Kasumi-1 (cell line): ENCODE measurements at places on chromosomes 2 and 18.
A peak's percentile ranks its signal among the peaks of the same experiment; 100 is the strongest.

DNA sequence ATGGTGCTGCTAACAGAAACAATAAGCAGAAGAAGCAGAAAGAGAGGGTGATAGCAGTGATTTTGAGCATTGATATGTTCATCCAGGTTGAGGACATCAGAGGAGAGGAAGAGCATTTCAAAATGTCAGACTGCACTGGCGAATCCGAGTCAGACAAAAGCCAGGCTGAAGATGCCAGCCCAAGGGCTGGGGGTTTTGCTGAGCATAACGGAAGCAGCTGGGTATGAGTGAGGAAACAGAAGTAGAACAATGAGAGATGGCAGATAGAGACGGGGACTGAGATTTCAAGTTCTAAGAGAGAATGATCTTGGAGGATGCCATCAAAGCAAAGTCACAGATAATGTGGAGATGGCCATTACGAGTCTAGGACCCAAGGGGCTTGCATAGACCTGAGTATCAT lies 151.2 kb downstream of the RNF144A start:
- DNase-seq: no peak

DNA sequence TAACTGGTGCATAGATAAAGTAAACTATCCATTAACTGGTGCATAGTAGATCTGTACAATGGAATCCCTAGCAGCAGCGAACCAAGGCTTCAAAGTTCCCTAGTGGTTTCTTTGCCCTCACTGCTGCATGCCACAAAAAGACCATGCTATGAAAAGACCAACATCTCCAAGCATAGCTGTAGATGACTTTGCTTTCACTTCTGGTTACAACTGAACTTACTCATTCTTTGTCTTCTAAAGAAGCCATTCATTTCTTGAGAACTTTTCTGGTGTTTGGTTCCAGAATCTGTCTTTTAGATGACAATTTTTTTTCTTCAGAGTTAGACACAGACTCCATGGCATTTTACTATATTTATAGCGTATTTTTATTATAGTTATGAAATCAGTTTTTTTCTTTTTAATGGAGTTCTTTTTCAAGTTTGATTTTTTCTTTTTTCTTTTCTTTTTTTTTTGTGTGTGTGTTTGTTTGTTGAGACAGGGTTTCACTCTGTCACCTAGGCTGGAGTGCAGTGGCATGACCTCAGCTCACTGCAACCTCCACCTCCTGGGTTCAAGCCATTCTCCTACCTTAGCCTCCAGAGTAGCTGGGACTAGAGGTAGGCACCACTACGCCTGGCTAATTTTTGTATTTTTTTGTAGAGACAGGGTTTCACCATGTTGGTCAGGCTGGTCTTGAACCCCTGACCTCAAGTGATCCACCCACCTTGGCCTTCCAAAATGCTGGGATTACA lies 63.6 kb downstream of the SLC35F5 start:
- no peak for DNase-seq

GRCh38 chr2:33712674-33713073 lies 113.6 kb upstream of the FAM98A start:
- no peak for DNase-seq

DNA sequence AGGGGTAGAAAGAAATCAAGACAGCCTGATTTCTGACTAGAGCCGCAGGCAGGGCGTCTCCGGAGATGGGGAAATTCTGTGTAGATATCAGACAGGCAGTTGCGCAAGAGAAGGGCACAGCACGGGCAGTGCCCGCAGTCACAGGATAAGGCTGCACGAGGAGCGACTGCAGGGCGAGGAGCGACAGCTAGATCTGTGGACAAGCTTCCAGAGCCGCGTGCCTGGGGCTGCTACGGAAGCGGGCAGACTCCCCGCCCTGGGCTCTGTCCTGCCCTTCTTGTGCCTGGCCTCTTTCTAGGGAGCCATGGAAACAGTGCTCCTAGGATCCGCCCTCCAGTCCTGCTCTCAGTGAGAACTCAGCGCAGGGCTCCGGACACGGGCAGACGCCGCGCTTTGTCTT lies 12.6 kb downstream of the MC5R start:
- DNase-seq: peak; percentile 46

- no peak for DNase-seq
These were observed 137.0 kb upstream of the ATP5MC3 start for GRCh38 chr2:175318542-175318941.

DNA sequence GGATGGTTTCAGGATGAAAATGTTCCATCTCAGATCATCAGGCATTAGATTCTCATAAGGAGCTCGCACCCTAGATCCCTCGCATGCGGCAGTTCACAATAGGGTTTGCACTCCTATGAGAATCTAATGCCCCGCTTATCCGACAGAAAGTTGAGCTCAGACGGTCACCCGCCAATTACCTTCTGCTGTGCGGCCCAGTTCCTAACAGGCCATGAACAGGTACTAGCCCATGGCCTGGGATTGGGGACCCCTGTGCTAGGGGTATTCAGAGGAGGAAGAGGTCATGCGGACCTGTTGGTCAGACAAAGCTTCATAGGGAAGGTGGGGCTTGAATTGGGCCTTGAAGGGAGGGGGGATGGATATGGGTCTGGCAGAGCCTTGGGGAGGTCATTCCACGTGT lies 4.4 kb upstream of the BUB1 start:
- DNase-seq: no peak

DNA sequence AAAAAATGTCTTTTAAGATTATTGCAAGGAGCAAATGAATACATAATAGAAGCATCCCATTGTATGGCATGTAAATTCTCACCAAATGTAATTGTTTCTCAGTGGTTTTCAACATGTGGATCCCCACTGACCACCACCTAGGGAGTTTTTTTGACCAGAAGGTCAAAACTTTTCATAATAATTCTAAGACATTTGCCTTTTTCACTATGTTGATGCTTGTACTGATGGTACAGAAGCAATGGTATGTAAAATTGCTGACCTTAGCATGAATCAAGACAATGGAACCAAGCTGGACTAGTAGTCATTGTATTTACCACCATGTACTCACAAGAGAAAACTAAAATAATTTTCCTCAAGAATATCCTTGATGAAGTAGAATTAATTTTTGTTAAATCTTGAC lies 36.8 kb downstream of the RAB10 start:
- no peak for DNase-seq

- no peak for DNase-seq
These were observed 60.1 kb downstream of the ABCG8 start for GRCh38 chr2:43898838-43899346.

- DNase-seq: no peak
These were observed 73.0 kb downstream of the MYO1B start for GRCh38 chr2:191318037-191318728.

GRCh38 chr2:99152199-99152895 lies 2.4 kb downstream of the TSGA10 start:
- DNase-seq: no peak

DNA sequence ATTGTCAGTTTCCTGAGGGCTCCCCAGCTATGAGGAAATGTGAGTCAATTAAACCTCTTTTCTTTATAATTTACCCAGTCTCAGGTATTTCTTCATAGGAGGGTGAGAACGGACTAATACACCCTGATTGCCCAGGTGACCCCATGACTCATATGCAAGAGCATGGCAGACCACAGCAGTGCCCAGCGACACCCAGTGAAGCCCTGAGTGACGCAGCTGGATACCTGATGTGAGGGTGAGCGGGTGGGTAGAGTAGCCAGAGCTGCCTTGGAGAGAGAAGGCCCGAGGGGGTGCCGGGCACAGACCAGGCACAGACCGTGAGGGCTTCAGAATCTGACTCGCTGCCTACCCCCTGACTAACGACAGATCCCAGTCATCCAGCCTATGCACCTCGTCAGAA lies 15.4 kb downstream of the ALPG start:
- no peak for DNase-seq

GRCh38 chr2:9763356-9764152 lies 79.7 kb upstream of the TAF1B start:
- DNase-seq: no peak

DNA sequence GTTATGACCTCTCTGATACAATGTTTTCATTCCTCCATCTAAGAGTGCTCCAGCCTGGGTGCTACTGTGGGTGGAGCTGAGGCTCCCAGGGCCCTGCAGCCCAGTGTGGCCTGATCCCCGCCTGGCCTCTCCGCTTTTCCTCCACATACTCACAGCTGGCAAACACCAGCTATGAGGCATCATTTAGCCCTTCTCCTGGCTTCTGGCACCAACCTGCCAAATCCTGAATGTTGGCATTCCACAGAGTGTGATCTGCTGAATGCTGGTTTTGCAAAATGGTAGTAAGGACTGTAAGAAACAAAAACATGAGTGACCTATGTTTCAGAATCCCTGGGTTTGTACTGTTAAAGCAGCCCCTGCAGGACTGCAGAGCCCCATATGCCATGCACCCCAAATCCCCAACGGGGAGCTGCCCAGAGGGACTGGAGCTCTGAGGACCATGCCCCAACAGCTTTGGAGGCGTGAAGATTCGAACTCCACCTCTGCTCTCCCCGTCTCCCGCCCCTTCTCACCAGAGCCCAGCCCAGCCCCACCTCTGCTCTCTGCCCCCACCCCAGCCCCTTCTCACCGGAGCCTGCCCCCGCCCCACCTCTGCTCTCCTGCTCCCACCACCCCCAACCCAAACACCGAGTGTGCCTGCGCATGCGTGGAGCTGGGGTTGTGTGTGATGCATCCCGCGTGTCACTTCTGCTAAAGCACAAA lies 4.2 kb downstream of the SLC66A2 start:
- DNase-seq: no peak
